ENCODE measurements at places on chromosomes 5 and 9.

DNA sequence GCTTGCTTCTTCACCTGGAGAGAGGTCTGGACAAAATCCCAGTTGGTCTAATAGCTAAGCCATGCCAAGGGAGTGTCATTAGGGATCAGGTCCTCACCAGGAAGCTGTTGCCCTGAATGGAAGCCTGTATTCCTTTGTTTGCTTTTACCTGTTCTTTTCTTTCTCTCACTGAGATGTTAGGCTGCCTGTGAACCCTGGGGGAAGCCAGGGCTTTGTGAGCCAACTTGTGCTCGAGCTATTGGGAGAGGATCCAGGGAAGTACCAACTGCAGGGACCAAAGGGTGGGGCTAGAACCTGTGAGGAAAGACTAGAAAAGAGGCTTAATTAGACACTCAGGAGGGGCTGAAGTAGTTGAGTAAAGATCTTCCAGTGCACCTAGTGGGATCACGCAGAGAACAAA is 451.2 kb upstream of the TLE4 start:
- no peak for DNase-seq

GRCh38 chr9:22037954-22038690 is 29.0 kb upstream of the CDKN2B start:
- no peak for DNase-seq

DNA sequence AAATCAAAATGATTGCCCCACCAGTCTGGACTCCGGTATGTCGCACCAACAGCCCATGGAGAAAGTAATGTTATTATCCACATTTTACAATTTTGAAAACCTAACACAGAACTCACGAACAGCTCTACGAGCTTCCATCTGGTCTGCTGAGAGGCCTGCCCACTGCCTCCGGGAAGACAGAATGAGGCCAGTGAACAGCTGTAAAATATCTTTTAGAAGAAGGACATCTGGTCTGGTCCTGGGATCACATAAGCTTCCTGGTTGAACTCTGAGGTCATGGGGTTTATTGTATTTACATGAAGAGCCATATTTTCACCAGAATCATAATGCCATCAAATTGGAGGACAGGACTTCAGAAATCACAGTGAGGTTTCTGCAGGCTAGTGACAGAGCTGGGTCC is 89.0 kb downstream of the FRMD3 start:
- DNase-seq, result no peak

- no peak for DNase-seq
Observed at GRCh38 chr5:51604324-51604723, 221.1 kb downstream of the ISL1 start.

- DNase-seq, result peak; percentile 44
Observed at GRCh38 chr5:174317256-174317894, 271.9 kb downstream of the NSG2 start.

DNA sequence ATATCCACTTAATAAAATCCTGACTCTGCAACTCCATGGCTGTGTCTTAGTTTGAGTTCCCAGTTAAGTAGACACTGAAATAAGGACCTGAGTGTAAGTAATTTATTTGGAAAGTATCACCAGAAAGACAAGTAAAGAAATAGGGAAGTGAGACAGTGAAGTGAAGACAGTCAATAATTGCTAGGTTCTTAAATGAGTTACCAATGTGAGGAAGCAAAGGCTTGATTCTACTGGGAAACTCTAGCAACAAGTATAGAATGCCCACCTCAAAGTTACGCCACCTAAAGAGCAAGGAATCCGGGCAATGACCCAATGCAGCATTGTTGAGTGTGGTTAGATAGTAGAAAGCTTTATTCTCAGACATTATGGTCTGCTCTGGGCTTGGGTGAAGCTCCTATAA is 383.9 kb downstream of the TLR4 start:
- no peak for DNase-seq

DNA sequence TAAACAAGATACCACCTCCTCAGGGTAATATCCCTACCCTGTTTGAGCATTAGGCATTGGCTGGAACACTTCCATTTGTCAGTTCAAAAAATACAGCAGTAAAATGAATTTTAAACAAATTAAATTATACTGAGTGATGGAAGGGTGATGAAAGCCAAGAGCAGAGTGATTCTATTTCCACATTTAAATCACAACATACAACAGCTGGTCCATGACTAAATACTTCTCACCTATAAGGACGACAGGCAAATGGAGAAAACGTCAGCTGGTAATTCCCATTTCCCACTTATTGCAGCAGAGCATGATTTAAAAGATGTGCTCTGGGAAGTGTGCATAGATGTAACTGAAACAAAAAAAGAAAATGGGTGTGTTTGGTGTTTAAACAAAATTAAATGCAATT is 543.6 kb upstream of the DAB2 start:
- DNase-seq, result no peak

GRCh38 chr5:139046551-139046950 is 151.6 kb downstream of the SIL1 start:
- no peak for DNase-seq

DNA sequence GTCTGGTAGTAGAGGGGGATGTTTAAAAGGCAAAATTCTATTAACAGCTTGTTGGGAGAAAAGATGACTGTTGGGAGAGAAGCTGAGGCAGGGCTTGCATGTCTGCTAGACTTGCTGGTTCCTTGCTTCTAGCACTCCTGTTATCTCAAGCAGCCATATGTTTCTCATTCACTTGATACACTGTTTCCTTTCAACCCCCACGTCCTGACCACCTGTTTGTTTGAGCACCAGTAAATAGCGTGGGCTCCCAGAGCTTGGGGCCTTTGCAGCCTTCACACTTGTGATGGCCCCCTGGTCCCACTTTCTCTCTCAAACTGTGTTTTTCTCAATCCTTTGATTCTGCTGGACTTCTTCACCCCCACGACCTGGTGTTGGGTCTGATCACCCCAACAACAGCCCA is 111.7 kb upstream of the TMEM161B start:
- no peak for DNase-seq

GRCh38 chr9:100673249-100673648 is 95.4 kb downstream of the CAVIN4 start:
- no peak for DNase-seq

- no peak for DNase-seq
Observed at GRCh38 chr5:6652025-6652424, 18.8 kb downstream of the SRD5A1 start.

DNA sequence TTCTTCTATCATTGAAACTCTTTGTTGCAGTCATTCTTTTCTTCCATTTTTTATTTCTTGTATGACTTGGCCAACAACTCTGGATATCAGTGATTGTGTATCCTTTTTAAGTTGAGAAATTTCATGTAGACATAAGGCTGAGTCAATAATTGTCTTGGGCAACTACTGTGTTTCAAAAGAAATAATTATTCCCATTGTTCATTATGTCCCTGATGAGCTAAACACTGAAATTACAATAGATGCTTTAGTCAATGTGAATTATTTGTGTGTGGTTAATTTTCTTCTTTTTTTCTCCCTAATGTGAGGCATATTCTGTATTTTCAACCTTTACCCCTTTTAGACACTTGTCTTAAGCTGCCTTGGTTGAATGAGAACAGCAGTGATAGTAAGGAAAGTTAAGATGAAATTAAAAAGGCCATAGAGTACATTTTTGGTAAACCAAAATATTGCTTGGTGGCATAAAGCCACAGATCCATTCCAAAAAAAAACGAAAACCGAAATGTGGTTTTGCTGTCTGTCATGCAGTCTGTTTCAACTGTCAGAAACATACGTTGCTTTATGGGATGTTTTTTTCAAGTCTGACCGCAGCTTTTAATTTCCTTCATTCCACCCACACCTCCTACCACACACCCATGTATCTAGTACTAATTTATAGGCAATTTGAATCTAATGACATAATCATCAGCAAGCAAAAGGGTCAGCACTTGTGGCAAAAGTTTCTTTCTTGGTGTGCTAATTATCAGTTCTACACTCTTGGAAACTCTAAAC is 21.1 kb downstream of the TLE4 start:
- no peak for DNase-seq

DNA sequence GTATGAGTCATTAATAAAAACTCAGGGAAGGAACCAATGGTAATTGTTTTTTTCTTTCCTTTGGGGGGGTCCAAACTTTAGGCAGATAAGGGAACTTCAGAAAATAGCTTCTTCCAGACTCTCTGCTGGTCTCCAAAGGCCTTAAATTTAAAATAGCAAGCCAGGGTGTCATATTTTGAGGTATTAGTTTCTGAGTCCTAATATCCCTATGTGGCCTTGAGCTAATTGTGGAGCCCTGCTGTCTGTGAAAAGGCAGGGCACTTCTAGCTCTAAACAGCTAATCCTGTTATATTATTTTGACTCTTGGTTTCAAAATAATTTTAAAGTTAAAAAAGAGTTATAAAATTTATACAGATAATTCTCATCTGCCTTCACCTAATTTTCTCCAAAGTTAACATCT is 195.7 kb upstream of the PPP1R2B start:
- no peak for DNase-seq
